ENCODE measurements at places on chromosomes 3 and 15.

- DNase-seq, result no peak
These were observed 208.4 kb downstream of the TNIK start for GRCh38 chr3:171251835-171252234.

DNA sequence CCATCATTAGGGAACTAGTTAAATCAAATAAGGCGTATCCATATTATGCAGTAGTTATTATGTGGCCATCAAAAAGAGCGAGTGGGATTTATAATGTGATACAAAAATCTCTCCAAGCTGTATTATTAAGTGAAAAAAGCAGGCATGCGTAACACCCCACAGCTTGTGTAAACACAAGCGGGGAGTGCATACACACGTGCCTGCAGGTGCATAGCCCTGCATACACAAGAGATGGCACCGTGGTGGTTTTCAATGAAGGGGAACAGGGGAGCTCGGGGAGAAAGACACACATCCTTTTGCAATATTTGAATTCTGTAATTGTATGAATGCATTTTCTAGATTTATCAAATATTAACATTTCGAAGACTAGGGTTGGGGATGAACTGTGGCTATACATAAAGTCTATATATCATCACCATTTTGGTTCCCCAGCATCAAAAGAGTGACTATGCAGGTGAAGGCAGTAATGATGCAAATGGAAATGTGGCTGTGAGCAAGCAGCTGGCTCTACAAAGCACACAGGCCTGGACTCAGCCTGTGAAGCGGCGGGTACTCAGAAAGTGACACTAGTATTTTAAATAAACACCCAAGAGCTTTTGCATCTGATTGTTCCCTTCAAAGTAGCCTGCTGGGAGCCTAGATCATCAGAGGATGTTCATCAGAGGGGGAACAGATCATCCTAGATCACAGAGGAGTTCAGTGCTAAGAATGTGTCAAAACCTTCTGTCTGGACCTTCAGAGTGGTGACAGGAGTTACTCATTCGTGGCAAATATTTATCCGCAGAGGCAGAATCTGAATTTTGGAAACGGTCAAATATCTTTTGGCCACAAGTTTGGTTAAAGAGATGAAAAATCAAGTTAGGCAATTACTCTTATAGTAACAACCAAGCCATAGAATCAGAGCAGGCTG lies 9.4 kb upstream of the KIF7 start:
- no peak for DNase-seq

- no peak for DNase-seq
These were observed 464.3 kb upstream of the RGMA start for GRCh38 chr15:93553167-93553935.

- no peak for DNase-seq
These were observed 118.7 kb downstream of the PDE8A start for GRCh38 chr15:85100186-85100937.

DNA sequence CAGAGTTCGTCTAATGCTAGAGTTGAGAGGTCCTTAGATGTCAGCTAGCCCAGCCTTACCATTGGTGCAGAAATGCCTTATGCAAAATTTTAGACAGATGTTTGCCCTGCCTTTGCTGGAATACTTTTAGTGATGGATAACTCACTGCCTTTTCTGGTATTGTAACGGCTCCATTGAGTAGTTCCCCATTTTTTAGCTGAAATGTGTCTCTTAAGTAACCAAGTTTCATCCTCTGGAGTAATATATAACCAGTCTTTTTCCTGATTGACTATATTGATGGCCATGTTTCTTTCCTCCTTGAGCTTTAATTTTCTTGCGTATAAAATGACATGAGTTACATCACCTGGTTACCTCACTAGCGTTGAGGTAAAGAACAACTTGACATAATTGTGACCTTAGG lies 45.0 kb downstream of the SNRK start:
- DNase-seq, result no peak
